ENCODE measurements at places on chromosomes 5 and 9.

DNA sequence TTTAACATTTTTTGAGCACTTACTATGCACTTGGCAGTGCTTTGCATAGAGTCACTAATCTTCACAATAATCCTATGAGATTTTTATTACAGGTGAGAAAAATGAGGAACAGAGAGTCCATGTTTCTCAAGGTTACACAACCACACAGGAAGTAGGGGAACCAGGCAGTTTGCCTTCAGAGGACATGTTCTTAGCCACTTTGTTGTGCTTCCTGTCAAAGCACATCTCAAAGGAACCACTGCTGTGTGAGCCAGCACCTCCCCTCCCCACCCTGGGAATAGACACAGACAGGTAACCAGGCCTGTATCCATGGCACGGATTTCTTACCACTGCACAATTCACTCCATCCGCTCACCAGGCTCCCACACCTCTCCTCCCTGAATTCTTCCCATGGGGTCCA lies 6.3 kb upstream of the DNAJB5 start:
- no peaks in the 10 kb centered on the region for H3K27me3 ChIP-seq
- DNase-seq, result no peak
- H3K4me1 ChIP-seq, result no peaks in the 10 kb centered on the region
- no peak overlapping the region for H3K4me3 ChIP-seq
- no peaks in the 10 kb centered on the region for H3K36me3 ChIP-seq

DNA sequence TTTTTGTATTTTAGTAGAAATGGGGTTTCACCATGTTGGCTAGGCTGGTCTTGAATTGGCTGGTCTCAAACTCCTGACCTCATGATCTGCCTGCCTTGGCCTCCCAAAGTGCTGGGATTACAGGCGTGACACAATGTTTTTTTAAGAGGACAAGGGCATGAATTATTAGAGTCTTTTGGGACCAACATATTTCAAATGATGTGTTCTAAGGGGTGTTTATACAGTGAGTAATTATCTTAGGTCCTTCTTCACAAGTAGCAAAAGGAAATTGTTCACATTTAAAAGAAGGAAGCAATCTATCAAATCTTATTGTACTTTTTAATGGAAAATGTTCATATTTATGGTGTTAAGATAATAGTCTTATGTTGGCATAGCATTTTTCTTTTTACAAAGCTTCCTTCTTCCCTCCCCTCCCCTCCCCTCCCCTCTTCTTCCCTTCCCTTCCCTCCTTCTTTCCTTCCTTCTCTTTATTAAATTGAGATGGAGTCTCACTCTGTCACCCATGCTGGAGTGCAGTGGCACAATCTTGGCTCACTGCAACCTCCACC lies 6.7 kb downstream of the GNG10 start:
- no peak overlapping the region for H3K27ac ChIP-seq
- DNase-seq, result no peak
- no peaks in the 10 kb centered on the region for H3K4me1 ChIP-seq
- no peaks in the 10 kb centered on the region for H3K36me3 ChIP-seq

- H3K27ac ChIP-seq, result no peak overlapping the region
- H3K4me1 ChIP-seq, result no peaks in the 10 kb centered on the region
- no peak overlapping the region for H3K4me3 ChIP-seq
- no peak for DNase-seq
- no peaks in the 10 kb centered on the region for H3K36me3 ChIP-seq
Observed at GRCh38 chr9:130411566-130411915, 33.2 kb upstream of the ASS1 start.

DNA sequence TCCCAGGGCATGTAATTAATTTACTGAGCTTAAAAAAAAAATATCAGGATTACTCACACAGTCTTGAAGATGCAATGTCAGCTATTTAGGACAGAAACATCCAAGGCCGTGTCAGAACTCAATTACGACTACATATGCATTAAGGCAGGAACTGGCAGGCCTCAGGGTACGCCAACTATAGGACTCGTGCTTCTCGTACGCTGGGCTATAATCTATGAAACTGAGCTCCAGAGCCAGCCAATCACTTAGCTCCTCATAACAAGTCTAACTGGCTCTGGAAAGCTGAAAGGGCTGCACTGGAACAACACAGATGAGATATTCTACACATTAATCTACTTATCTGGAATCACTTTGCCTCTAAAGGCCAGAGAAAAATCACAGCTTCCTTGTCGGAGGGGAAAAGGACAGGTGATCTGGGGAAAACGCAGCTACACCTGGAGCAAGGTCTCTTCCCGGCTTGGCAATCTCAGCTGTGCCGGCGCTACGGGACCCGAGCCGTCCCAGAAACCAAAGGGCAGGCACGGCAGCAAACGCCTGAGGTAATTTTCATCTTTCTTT lies 212.0 kb downstream of the DEPDC1B start:
- H3K27ac ChIP-seq, result peak overlapping the region; percentile 79
- H3K4me3 ChIP-seq, result peak overlapping the region; percentile 45
- H3K4me1 ChIP-seq, result no peaks in the 10 kb centered on the region
- no peaks in the 10 kb centered on the region for H3K27me3 ChIP-seq
- DNase-seq, result peak; percentile 65

DNA sequence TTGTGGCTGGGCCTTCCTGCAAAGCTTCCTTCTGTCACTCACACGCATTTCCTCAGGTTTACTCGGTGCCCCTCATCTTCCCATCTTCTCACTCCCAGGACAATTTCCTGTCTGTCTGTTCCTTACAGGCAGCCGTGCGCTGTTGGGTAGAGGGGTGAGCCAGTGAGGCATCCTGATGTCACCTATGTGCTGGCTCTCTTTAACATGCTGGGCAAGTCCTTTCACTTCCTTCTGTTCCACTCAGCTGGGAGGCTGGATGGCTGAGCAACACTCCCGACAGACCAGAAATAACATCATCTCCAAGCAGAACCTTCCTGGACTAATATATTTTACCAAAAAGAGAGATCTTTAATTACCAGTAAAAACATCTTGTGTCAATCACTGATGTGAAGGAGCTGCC lies 103.0 kb downstream of the HSD17B3 start:
- H3K27ac ChIP-seq, result no peak overlapping the region
- no peak overlapping the region for H3K4me3 ChIP-seq
- DNase-seq, result no peak
- no peaks in the 10 kb centered on the region for H3K4me1 ChIP-seq
- no peaks in the 10 kb centered on the region for H3K27me3 ChIP-seq

DNA sequence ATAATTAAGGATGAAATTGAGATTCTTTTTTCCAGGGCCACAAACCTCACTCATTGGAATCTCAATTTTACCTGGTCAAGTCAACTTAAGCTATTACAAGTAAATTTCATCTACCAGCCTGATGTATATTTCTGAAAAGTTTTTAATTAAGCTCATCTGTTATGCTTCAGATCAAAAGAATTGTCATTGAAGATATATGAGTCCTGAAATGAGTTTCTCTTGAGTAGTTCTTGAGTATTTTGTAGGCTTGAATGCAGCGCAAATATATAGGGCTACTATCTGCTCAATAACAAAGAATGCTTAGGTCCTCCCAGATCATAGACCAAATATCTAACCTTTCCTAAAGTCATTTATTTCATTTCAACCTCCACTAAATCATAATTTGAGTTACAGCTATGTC lies 482.2 kb upstream of the ST8SIA4 start:
- DNase-seq, result no peak
- H3K27me3 ChIP-seq, result no peaks in the 10 kb centered on the region
- H3K4me1 ChIP-seq, result no peaks in the 10 kb centered on the region
- no peak overlapping the region for H3K27ac ChIP-seq
- no peaks in the 10 kb centered on the region for H3K36me3 ChIP-seq

GRCh38 chr5:72063219-72063819 lies 44.0 kb upstream of the MAP1B start:
- H3K27me3 ChIP-seq, result no peaks in the 10 kb centered on the region
- H3K27ac ChIP-seq, result no peak overlapping the region
- DNase-seq, result no peak
- no peaks in the 10 kb centered on the region for H3K4me1 ChIP-seq
- H3K4me3 ChIP-seq, result no peak overlapping the region

GRCh38 chr9:128022886-128023285 lies 42.1 kb upstream of the EEIG1 start:
- no peaks in the 10 kb centered on the region for H3K4me1 ChIP-seq
- H3K27me3 ChIP-seq, result no peaks in the 10 kb centered on the region
- no peak overlapping the region for H3K4me3 ChIP-seq
- H3K36me3 ChIP-seq, result no peaks in the 10 kb centered on the region
- DNase-seq, result no peak

- no peak for DNase-seq
- H3K27me3 ChIP-seq, result no peaks in the 10 kb centered on the region
- no peak overlapping the region for H3K4me3 ChIP-seq
- no peaks in the 10 kb centered on the region for H3K4me1 ChIP-seq
Observed at GRCh38 chr5:90476391-90476790, 1.7 kb downstream of the POLR3G start.

DNA sequence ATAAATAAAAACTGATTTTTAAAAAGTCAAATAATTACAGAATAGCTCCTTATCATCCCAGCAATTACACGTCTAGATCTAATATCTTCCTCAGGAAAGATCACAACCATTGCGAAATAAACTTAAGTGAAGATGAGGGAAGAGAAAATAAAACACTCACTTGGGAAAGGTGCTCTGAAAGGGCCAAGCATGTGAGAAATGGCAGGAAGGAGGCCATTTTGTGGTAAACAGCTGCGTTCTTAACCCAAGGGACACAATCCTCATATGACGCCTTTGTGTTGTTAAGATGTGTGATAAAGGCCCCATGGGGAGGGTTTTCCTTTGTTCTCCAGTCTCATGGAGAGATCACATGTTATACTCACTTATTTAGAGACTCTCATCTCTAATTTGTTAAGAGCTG lies 32.5 kb downstream of the JAKMIP2 start:
- no peak for DNase-seq
- H3K27me3 ChIP-seq, result no peaks in the 10 kb centered on the region
- H3K27ac ChIP-seq, result no peak overlapping the region
- no peak overlapping the region for H3K4me3 ChIP-seq

DNA sequence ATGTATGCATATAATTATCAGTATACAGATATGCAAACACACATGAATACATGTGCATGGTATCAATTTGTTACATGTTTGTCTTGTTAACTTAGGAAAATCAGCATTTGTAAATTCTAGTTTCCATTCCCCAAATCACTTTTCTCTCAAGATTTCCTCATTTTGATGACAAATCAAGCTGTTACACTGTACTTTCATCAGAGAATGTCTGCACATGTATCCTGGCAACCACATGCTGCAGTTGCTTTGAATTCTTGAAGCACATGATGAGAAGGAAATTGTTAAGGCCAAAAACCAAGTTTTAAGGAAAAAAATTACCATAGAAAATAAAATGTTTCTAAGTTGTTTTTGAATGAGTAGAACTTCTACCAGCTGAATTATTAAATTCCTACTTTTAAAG lies 1834.5 kb downstream of the EFNA5 start:
- no peaks in the 10 kb centered on the region for H3K4me1 ChIP-seq
- DNase-seq, result no peak
- H3K4me3 ChIP-seq, result no peak overlapping the region
- H3K36me3 ChIP-seq, result no peaks in the 10 kb centered on the region

Data from prostate gland (tissue), 2 donors.